ENCODE measurements at places on chromosomes 11 and 22.

GRCh38 chr11:11500744-11501487 is 120.9 kb downstream of the GALNT18 start:
- DNase-seq, result no peak

DNA sequence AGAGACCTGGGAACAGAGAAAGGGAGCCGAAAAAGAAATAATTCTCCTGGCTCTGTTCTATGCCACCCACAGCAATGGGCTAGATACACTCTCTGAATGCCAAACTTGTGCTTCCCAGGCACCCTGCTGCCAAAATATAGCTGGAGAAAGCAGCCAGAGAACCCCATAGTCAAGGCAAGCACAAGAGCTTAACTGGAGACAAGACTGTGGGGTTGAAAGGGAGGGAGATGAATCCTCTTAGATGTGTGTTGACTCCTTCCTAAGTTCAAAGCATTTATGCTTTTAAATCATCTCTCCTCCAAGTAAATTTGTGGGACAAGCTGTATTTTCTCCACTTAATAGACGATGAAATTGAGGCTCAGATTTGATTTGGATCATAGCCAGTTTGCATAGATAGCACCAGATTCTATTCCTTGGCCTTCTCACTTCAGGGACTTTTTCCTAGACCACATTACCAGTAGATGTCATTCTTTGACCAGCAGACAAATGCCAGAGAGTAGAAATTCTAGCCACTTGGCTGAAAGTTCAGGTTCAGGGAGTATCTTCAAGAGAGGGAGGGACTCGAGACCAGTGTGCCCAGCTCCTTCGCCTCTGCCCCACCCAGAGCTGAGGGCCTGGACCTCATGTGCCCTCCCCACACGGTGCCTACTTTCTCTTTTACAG is 16.5 kb upstream of the ETS1 start:
- DNase-seq, result no peak

DNA sequence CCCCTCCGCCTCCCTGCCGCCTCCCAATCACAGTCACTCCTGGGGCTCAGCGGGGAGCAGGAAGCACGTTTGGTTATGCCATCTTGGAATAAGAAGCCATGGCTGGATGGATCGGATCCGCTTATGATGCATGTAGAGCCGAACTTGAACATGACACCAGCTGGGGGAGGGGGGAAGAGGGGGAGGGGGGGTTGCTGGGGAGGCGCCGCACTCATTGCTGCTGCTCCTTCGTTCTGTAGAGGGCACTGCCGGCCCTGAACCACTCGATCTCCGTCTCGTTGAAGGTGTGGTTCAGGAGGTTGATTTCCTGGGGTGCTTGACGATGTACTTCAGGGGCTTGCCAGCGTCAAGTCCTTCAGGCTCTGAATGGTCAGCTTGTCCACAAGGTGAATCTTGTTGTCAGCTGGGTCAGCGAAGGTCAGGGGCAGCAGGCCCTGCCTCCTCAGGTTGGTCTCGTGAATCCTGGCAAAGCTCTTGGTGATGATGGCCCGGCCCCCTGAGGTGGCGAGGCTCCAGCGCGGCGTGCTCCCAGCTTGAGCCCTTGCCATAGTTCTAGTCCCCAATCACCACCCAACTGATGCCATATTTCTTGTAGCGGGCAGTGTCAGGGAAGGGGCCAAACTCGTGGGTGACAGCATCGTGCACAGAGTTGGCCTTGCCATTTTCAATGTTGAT is 476.9 kb upstream of the ISX start:
- no peak for DNase-seq

- peak; percentile 55 for DNase-seq
These were observed 60.9 kb upstream of the CLMP start for GRCh38 chr11:123255909-123256308.

DNA sequence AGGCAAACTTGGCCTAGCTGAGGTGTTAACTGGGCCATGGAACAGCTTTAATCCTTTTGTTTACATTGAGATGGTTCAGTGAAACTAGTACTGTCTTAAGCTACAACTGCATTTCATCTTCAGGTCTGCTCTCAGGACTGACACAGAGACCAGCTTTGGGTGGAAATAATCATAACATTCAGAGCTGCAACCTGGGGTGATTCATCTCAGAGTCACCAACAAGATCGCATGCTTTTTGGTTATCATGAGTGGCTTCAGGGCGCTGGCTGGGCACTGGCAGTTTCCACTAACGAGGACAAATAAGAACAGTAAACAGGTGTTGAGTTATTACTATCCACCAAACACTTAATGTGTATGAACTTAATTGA is 60.9 kb upstream of the PAX6 start:
- no peak for DNase-seq

DNA sequence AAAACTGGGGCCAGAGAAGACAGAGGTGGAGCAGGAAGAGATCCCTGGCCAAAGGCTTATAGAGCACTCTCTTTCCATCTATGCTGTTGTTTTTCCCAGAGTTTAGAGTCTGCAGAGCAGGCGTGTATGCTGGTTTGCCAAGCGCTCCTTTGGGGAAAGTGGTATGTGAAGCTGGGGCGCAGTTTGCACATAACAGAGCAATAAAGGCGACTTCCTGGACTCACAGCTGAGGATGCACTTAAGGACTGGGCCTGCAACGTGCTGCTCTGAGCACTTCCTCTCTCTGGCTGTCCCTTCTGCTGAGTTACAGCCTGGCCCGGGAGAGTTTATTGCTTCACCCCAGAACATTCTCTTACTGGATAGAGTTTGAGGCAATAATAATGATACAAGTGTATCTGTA is 41.7 kb downstream of the THAP12 start:
- peak; percentile 93 for DNase-seq

DNA sequence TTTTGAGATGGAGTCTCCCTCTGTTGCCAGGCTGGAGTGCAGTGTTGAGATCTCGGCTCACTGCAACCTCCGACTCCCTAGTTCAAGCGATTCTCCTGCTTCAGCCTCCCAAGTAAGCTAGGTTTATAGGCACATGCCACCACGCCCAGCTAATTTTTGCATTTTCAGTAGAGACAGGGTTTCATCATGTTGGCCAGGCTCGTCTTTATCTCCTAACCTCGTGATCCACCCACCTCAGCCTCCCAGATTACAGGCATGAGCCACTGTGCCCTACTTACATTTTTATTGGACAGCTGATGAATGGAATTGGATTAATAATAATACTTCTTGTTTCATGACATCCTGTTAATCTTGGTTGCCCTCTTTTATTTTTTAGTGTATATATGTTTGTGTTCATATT is 3.0 kb upstream of the MRGPRD start:
- no peak for DNase-seq

All from femur (tissue), 1 donor.